ENCODE measurements at places on chromosomes 6 and 20. TPM values are rescaled to one million over a fixed set of nuclear protein-coding genes. Genes with fewer than 3 reads are reported as not detected.
A peak's percentile ranks its signal among the peaks of the same experiment; 100 is the strongest.

RAB22A gene
- polyA plus RNA-seq: 18.4 TPM

RIMS4 gene
- polyA plus RNA-seq: 4.9 TPM

DNA sequence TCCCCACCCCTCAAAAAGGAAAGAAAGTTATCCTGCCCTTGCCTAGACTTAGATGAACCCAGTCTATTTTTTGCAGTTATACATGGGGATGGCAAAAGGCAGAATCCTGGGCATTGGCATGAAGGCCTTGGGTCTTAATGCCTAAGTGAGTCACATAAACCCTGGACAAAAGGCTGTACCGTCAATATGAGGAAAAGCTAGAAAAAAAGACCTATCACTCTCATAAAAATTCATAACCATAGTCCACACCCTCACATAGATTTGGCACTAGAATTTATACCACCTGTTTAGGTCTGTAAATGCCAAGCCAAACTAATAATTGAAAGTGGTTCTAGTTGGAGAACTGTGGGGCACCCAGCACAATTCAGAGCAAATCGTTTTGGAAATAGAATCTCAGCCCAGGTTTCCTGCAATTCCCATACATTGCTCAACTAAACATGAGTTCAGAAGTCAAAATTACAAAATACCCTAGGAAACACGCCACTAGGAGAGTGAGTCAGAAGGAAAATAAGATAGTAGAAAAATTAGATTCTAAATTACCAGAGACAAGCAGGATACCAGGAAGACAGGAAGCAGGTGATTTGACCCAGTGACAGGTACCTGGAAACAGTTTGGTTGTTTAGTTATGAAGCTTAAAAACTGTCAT lies 70.4 kb upstream of the FUCA2 start:
- DNase-seq: peak; percentile 30

- DNase-seq: no peak
These were observed 6.9 kb downstream of the STK35 start for GRCh38 chr20:2108498-2108897.

DNA sequence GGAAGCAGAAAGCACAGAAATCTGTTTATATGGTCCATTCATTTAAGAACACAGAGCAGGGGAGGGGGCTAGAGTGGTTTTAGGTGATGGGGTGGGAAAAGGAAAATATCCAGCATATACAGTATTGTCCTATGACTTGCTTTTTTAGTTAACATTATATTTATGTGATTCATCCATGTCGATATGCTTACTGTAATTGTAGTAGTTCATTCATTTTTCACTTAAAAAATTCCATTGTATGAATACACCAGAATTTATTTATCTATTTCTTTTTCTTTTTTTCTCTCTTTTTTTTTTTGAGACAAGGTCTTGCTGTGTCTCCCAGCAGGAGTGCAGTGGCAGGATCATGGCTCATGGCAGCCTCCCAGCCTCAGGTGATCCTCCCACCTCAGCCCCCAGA lies 9.6 kb upstream of the PRIM2 start:
- no peak for DNase-seq

- DNase-seq: no peak
These were observed 19.8 kb downstream of the MTFR2 start for GRCh38 chr6:136230219-136230853.

DNA sequence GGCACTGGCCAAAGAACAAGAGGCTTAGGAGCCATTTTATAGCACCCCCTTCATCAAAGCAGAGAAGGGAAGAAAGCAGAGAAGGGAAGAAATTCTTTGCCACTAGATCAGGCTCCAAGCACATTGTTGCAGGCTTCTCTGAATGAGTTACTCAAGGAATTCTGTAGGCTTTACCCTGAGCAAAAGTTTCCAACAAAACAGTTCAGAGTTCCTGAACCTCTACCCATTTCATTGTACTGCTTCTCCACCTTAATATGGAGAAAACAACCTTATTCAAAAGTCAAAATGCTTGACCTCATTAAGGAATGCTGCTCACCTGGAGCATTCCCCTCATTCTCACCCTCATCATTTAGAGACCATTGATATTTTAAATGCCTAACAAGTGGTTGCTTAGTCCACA lies 115.5 kb upstream of the LOC128125822 start:
- DNase-seq: no peak

- DNase-seq: no peak
These were observed 187.6 kb upstream of the CST7 start for GRCh38 chr20:24761220-24762065.

DNA sequence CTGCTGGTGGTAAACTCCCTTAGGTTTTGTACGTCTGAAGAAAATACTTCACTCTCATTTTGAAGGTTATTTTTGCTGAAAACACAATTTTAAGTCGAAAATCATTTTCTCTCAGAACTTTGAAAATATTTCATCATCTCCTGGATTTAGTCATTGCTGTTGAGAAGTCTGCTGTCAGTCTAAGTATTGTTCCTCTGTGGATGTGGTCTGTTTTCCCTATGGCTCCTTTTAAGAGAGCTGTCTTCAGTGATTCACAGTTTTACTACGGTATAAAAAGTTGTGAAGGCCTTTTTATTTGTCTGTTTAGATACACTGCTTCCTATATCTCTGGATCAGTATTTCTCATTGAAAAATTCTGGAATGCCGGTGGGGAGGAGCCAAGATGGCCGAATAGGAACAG lies 159.3 kb downstream of the GJA10 start:
- DNase-seq: no peak

Data from hepatocyte (in vitro differentiated cells).